Articular chondrocyte of knee joint (primary cell): ENCODE measurements at places on chromosomes 5 and 9. TPM values are rescaled to one million over a fixed set of nuclear protein-coding genes. Genes with fewer than 3 reads are reported as not detected.

The PSD2 gene
- total RNA-seq, result 0.11 and 0.13 TPM in 2 replicates

The HCN1 gene
- total RNA-seq, result not detected in 2 replicates

The C6 gene
- not detected in 2 replicates for total RNA-seq

The PRRX2 gene
- total RNA-seq, result 20.9 and 25.9 TPM in 2 replicates

The DPM2 gene
- 11.3 and 11.4 TPM in 2 replicates for total RNA-seq

The GAPT gene
- total RNA-seq, result not detected in 2 replicates

The CCNI2 gene
- not detected in 2 replicates for total RNA-seq

The PLAC8L1 gene
- not detected in 2 replicates for total RNA-seq

The PCDHGA9 gene
- total RNA-seq, result 10.1 and 11.1 TPM in 2 replicates

The CCDC192 gene
- total RNA-seq, result not detected in 2 replicates

The PDGFRB gene
- 111 and 137 TPM in 2 replicates for total RNA-seq

The SOWAHA gene
- total RNA-seq, result 0.11 and 0.13 TPM in 2 replicates

The ADAMTS13 gene
- total RNA-seq, result 0.91 and 1.3 TPM in 2 replicates

The SEC16A gene
- 36.2 and 37.5 TPM in 2 replicates for total RNA-seq
